ENCODE measurements at places on chromosomes 11 and 22. TPM values are rescaled to one million over a fixed set of nuclear protein-coding genes. Genes with fewer than 3 reads are reported as not detected.

GRCh38 chr11:43327987-43328386, 16.2 kb downstream of the API5 start:
- no peak for DNase-seq

KCNJ1 gene
- not detected for total RNA-seq

DNA sequence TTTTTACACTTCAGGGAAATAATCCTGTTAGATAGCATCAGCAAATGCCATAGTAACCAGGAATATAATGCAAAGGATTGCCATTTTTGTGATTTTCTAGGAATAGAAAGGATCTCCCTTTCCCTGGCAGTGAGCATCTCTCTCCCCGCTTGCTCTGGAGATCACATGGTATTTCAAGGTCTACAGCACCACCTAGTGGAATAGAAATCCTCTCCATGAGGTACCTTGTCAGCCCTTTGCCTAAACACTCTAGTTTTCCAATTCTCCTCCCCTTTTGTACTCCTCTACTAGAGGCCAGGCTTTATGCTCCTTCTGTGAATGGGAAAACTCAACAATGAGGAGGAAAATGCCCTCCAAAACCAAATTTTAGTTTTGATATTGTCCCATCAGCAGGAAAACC, 78.4 kb downstream of the XRRA1 start:
- no peak for DNase-seq

- DNase-seq = no peak
Measured at GRCh38 chr11:6557063-6557462, 46.4 kb downstream of the RRP8 start.

CASP5 gene
- 80.5 TPM for total RNA-seq

WNT7B gene
- not detected for total RNA-seq
